ENCODE measurements at places on chromosomes 1 and 21.

- DNase-seq: no peak
Observed at GRCh38 chr1:53195246-53196016, 1.2 kb upstream of the CPT2 start.

- DNase-seq: peak; percentile 64
Observed at GRCh38 chr1:115277276-115277675, 60.8 kb downstream of the NGF start.

GRCh38 chr1:14660801-14661200 is 62.3 kb downstream of the KAZN start:
- DNase-seq: no peak

- DNase-seq: no peak
Observed at GRCh38 chr1:34441259-34442069, 264.8 kb downstream of the C1orf94 start.

DNA sequence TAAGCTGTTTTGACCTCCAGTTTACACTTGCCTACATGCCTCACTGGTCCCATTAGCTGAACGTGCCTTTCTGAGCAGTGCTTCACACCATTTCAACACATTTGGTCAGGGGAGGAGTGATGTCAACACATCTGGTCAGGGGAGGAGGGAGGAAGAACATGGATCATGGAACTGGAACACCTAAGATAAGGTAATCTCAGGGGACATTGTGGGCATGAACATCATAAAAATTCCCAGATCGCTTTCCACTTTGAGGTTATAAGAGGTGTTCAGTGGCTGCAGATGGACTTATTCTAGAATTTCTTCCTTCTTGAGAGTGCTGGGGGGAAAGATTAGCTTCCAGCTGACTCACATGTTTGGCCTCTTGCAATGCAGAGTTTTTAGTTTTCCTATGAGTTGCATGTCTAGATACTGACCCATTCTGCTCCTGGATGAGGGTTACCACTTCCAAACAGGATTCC is 2.0 kb downstream of the QSOX1 start:
- peak; percentile 58 for DNase-seq

- peak; percentile 84 for DNase-seq
Observed at GRCh38 chr1:206470692-206471414, 577 bp downstream of the IKBKE start.

- DNase-seq: peak; percentile 32
Observed at GRCh38 chr1:156898161-156898566, 4.6 kb downstream of the PEAR1 start.

DNA sequence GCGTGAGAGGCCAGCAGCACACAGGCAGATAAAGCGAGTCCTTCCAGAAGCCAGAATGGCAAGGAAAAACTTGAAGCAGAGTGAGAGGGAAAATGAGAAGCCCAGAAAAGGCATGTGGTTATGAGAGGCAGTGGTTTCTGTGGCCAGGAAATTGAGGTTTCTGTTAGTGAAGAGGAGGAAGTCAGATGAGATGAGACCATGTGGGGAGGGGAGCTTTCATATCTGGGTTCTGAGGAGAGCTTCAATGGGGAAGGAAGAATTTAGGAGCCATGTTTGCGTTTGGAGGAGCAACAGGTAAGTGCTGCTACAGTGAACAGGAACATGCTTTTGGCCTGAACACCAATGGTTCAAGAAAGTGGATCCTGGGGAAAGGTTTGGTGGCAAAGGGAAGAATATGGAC is 6.1 kb upstream of the CD1A start:
- DNase-seq: peak; percentile 2

DNA sequence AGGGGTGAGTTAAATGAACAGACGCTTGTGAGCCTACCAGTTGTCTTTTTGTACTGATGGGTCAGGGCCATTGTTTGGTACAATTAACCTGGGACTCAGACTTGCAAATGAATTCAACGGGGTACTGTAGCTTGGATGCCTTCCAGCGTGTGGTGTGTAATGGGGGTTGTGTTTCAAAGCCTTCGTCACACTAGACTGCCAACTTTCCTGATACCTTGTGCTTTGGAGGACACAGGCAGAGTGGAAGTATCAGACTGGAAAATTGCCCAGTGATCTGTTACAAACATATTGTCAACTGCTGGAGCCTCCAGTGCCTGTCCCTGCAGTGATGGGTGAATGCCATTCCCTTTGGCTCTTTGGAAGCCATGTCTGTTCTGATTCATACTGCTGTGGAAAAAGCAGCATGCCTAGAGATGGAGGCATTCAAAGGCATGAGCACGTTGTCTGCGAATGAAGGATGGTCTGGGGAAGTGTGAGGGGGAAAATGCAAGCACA is 384.5 kb downstream of the LMX1A start:
- DNase-seq: no peak

- no peak for DNase-seq
Observed at GRCh38 chr1:87185077-87185476, 143.6 kb upstream of the LMO4 start.

DNA sequence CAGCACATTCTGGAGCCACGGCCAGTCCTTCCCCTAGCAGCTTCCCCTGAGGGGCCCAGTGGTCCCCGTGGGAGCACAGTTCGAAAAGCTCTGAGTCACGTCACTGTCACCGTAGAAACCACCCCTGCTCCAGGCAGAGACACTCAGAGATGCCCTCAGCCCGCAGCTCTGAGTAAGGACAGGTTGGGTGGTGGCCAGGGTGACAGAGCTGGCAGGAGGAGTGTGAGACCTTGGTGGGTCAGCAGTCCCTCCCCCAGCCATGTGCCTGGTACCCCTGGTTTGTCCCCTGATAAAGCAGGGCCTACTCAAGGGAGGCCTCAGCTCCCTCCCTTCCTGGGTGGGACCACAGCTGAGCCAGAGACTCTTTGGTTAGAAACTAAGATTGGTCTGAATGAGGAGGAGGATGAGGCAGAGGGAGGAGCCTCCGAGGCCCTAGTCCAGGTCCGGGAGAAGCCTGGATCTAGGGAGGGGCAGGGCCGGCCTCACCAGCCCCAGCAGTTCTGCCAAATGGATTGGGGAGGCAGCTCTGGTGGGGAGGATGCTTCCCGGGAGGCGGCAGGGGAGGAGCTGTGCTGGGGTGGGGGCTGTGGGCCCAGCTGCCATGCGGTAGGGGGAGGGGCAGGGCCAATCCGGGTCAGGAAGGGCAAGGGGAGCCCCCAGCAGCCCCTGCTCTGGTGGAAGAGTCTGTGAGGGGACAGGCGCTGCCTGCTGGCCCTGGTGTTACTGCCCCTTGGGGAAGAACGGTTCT is 55.2 kb downstream of the SLC9A1 start:
- no peak for DNase-seq

GRCh38 chr21:42062236-42063022 is 8.7 kb upstream of the UMODL1 start:
- no peak for DNase-seq

DNA sequence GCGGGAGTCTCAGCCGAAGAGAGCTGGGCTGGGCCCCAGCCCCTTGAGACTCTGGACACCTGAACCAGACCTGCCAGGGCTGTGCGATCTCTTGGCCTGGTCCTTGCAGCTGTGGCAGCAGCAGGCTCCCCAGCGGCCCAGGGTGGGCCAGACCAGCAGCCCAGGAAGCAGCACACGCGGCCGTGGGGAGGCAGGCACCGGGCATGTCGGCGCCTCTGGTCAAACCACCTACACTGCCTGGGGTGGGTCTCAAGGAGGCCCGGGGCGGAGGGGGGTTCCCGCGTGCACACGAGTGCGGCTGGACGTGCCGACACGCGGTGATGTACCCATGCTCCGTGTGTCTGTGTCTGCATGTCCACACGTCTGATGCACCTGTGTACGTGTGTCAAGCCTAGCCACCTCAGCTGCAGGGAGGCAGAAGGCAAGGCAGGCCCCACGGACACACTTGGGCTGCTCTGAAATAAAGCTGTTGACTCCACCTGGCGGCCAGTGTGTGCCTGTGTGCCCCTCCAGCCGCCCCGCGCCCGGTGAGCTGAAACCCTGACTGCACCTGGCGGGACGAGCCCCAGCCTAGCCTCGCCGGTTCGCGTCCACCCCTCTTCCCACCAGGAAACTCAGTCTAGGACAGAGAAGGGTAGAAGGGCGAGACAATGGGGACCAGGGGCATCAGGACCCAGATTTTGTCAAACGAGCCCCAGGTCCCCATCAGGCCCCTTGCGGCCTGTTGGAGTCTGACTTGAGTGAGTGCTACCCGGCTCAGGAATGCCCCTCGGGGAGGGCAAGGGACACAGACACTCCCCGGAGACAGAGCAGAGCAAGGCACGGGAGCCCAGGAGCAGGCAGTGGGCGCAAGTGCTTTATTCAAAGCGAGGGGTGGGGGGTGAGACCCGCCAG is 11.6 kb downstream of the SCNN1D start:
- peak; percentile 63 for DNase-seq

- no peak for DNase-seq
Observed at GRCh38 chr21:42513151-42513984, at the start of gene SLC37A1. TSS of gene SLC37A1 (plus strand) at chr21:42513852. CDS start at chr21:42518455, 4,603 bp downstream.

GRCh38 chr1:54651608-54652007 is 10.0 kb downstream of the MROH7 start:
- DNase-seq: no peak

- DNase-seq: peak; percentile 13
Observed at GRCh38 chr1:45957684-45958083, 154.3 kb downstream of the MAST2 start.

- DNase-seq: no peak
Observed at GRCh38 chr1:64963466-64963865, 2.9 kb downstream of the JAK1 start.

GRCh38 chr1:37759451-37759850 is 5.5 kb downstream of the EPHA10 start:
- no peak for DNase-seq

DNA sequence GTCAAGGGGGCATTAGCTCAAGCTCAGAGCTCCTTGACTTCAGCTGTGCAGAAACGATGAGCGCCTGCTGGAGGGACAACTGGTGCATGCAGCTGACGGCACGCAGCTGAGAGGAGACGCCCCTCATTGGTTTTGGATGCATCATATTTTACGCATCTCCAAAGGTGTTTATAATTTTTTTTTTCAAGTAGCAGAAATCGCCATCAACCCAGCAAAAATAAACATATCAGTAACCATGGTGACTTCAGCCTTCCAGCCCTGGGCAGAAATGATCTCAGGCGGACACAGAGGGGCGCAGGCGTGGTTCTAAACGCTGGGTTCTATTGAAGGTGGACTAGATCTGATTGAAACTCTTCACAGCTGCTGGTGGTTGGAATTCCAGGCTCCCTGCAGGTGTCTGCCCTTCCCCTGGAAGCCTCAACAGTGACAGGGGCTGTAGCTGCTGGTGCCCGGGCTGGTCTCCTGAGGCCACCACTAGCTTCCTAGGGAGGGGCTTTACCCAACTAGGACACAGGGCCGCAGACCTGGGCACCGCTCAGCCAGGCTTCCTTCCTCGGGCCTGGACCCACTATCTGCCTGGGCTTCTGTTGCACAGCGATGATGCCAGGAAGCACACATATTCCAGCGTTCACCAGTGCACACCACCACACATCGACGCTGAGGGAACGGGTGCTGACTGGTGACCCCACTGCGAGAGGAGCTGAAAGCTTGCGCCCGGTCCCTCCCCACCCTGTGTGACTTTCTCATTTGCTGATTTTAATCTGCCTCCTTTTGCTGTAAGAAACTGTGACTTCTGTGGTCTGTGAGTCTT is 63.7 kb upstream of the ABCG1 start:
- no peak for DNase-seq

DNA sequence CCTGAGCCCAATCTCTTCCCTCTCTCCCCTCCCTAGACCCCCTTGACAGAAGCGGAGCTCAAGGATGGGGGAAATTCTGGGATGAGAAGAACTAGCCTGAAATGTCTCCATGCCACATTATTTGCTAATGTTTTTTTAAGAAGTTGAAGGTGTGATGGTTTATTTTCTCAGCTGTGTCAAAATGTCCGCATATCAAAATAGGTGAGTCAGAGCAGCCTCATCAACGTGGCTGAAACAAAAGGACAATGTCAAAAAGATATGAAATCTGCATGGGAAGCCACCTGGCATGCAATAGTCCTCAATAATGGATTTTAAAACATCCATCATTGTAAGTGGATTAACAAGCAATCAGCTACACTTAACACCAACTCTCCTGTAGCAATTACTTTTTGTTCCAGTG is 101.4 kb downstream of the BEND5 start:
- DNase-seq: no peak

- no peak for DNase-seq
Observed at GRCh38 chr1:213977486-213977842, 10.3 kb upstream of the PROX1 start.

DNA sequence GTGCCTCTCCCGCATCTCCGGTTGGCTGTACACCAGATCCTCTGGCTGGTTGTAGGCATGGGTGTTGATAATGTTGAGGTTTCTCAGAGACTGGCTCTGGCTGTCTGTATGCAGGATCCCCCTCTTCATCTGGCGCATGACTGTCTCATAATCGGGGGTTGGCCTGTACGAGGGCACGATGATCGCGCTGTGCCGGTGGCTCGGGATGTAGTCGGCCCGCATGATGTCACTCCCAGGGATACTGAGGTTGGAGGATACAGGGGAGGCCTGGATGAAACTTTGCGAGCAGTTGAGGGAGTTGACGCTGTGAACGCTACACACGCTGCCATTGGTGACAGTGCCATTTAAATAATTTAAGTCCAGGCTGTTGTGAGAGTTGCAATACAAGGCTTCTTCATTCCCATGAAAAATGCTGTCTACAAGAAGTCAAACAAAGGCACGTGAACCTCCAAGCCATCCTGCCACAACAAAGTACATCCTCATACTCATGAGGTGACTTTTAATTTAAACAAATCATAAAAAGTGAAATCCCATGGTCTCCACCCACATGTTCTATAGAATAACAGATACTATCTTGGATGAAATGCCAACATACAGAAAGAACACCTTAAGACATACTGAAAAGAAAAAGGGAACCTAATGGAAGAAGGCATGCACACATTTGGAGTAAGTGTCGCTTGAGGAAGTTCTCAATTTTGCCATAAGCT is 103.6 kb downstream of the SMYD2 start:
- DNase-seq: no peak

DNA sequence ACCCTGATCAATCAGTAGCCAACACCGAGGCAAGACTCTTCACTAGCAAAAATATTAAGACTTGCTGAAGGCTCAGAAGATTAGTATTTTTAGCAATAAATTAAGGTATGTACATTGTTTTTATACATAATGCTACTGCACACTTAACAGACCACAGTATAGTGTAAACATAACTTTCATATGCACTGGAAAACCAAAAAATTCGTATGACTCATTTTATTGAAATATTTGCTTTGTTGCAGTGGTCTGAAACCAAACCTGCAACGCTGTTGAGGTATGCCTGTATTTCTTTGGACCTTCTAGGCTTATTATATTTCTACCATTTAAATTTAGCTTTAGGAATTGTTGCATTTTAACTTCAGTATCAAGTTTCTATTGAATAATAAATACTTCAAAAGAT is 65.8 kb upstream of the BCL9 start:
- no peak for DNase-seq

GRCh38 chr1:59328353-59328752 is 31.5 kb downstream of the FGGY start:
- no peak for DNase-seq

DNA sequence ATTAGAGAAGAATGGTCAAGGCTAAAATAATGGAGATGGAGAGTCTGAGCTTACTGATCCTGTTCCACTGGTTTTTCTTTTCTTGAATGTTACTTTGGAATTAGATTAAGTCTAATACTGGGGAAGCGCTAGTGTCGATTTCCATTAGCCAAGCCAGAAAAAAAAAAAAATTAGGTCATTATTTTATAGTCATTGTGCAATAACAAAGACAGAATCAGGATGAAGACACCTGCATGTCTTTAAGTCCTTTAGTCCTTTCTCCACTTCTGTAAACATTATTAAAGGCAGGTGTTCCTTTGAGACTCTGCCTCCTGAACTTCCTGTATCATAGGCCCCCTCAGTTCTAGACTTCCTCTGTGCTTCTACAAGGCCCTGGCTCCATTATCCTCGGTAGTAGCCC is 42.8 kb downstream of the MYSM1 start:
- no peak for DNase-seq

All from renal cortical epithelial cell (primary cell).